ENCODE measurements at places on chromosomes 12 and 14.
A peak's percentile ranks its signal among the peaks of the same experiment; 100 is the strongest.

DNA sequence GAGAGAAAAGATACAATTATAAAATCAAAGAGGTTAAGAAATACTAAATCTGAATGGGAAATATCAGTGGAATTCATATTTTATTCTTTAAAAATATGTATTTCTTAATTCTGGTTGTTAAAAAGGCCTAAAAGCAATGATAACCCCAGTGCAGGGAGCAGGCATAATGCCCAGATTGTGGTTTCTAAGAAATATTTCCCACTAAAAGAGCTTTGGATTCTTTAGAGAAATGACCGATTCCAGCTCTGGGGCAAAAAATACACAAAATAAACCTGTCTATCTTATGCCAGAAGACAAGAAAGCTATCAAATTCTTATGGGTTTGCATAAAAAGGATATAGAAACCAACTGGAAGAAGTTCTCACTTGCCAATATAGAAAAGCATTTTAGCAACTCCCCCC, 71.6 kb downstream of the PDE6H start:
- DNase-seq = no peak

- DNase-seq = no peak
Measured at GRCh38 chr12:129675947-129676346, 227.9 kb downstream of the TMEM132D start.

DNA sequence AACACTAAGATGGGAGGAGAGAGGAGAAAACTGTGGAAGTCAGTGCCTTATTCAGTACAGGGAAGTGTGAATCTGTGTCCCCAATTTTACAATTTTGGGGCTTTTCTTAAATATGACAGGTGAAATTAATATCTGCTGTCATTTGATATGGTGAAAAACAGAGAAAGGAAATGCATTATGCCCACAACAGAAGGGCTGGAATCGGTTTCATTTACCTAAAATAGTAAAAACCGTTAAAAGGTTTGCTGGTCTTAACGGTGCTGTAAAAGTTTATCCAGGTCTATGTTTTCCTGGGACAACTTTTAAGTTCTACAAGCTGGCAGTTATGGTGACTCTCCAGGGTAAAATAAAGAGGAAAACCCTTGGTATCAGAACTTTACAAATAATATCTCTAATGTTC, 310.8 kb downstream of the FUT8 start:
- DNase-seq = no peak

DNA sequence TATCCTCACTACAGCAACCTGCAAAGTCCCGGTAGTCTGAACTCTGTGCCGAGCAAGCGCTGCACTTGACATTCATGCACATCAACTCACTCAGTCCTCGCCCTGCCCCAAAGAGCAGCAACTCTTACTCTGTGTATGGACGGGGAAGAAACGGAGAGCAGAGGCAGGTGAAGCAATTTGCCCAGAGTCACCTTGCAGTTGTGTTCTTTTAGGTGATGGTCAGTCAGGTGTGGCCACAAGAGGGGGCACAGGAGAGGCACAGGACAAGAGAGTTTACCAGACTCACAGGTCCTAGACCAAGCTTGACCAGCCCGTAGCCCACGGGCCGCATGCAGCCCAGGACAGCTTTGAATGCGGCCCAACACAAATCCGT, 39.1 kb downstream of the TSPAN11 start:
- no peak for DNase-seq

DNA sequence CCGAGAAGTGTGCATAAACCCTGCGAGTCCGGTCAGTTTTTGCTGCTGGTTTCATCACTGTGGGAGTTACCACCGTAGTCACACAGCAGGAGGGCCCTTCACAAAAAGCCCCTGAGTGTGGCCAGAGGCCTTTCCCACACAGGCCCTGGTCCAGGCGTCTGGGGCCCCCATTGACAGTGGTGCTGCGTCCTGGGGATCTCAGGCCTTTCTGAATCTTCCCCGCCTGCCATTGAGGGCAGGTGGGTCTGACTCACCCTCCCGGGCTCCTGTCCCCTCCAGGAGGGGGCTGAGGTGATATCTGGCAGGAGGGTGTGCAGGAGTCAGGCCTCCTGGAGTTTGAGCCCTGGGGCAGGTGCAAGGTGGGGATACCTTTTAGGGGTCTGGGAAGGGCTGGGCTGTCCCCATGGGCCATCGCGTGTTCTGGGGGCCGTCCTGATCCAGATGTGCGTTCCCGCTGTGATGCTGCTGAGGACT, 358.5 kb downstream of the TMEM121 start:
- DNase-seq = no peak

DNA sequence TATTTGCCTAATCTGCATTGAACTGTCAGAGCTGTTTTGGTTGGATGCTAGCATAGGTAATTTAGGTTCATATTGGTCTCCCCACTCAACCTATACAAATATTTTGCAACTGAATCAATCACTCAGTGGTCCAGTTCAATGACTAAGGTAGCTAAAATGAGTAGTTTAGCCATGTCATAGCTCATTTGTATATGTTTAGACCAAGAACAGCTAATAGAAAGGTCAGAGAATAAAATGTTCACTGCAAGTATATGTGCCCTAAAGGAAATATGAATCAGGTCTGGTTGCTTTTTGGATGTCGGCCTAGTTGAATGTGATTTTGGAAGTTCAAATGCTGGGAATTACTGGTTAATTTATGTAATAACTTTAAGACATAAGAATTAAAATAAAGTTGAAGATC, 883.9 kb downstream of the LRFN5 start:
- no peak for DNase-seq

GRCh38 chr12:100141998-100142850, 450 bp downstream of the BLTP3B start:
- peak; percentile 50 for DNase-seq

DNA sequence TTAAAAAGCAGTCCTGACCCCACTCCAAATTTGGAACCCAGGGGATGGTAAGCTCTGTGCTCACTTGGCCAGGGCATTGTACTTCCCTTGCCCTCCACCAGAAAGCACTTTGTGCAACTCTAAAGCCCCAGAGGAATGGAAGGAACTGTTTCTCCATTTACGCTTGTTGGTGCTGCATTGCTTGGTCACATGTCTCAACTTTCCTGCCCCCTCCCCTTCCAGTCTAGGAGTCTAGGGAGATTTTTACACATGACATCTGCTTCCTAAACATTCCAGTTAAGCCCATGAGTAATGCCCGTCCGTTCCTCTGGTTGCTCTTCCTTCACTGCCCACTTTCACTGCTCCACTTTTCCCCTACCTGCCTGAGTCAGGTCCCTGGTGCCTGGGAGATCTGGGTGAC, 92.6 kb upstream of the MAP1LC3B2 start:
- DNase-seq = no peak

DNA sequence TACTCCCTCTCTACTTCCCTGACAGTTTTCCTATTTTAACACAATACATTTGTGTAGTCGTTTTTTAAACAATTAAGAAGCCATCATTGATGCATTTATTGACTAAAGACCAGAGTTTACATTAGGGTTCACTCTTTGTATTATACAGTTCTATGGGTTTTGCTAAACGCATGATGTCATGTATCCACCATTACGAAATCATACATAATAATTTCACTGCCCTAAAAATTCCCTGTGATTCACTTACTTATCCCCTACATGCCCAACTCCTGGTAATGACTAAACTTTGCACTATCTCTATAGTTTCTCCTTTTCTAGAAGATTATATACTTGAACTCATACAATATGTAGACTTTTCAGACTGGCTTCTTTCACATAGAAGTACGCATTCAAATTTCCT, 1016.5 kb upstream of the FOXG1 start:
- no peak for DNase-seq

DNA sequence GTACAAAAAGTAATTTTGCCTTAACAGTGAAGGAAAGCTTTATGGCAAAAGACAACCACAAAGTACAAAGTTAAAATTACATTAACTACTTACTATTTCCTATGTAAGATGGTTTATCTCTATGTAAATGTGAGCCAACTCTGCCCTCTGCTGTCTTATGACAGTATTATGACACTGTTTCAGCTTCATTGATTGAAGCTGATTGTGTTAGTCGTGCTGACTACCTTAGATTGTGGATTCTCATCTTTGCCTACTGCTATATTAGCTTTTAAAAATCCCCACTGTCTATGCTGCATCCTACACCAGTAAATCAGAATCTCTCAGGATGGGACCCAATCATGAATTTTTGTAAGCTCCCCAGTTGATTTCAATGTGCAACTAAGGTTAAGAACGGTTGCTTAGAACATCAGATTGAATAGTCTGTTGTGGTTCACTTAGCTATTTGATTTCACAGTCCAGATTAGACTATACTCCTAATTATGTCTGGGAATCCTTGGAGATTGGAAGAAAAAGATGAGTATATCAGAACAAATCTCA, 12.2 kb upstream of the SPTB start:
- DNase-seq = peak; percentile 59

GRCh38 chr12:98745578-98746391, 100.7 kb downstream of the APAF1 start:
- no peak for DNase-seq

GRCh38 chr12:7122811-7123769, 5.6 kb downstream of the RBP5 start:
- DNase-seq = no peak

- DNase-seq = no peak
Measured at GRCh38 chr12:120229487-120230325, 28.8 kb upstream of the RPLP0 start.

GRCh38 chr12:130748786-130749185, 32.7 kb upstream of the RIMBP2 start:
- no peak for DNase-seq

DNA sequence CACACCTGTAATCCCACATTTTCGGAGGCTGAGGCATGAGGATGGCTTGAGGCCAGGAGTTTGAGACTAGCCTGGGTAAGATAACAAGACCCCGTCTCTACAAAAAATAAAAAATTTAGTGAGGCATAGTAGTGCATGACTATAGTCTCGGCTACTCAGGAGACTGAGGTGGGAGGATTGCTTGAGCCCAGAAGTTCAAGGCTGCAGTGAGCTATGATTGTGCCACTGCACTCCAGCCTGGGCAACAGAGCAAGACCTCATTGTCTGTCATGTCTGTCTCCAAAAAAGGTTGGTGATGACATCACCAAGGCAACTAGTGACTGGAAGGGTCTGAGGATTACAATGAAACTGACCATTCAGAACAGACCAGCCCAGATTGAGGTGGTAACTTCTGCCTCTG, 83.5 kb upstream of the COCH start:
- DNase-seq = no peak

- no peak for DNase-seq
Measured at GRCh38 chr12:66848967-66849366, 170.1 kb upstream of the GRIP1 start.

GRCh38 chr12:55723516-55724225, 3.5 kb downstream of the RDH5 start:
- no peak for DNase-seq

- no peak for DNase-seq
Measured at GRCh38 chr14:60233251-60233650, 15.8 kb upstream of the PPM1A start.

DNA sequence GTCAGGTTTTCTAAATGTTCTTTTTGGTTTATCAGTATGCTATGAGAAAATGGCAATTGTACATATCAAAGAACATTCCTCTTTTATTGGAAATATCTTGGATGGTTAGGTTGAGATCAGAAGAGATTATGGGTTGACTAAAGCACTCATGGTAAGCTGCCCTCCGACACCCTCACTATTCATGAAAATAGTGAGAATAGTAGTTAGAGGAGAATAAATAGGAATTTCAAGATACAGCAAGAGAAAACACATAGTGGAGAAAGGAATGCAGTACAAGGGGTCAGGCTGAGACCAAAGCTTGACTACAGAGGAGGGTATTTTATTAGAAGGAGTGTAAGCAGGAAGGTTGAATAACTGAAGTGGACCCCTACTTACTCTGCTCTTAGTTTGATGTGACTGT, 112.5 kb downstream of the PTPRQ start:
- no peak for DNase-seq

DNA sequence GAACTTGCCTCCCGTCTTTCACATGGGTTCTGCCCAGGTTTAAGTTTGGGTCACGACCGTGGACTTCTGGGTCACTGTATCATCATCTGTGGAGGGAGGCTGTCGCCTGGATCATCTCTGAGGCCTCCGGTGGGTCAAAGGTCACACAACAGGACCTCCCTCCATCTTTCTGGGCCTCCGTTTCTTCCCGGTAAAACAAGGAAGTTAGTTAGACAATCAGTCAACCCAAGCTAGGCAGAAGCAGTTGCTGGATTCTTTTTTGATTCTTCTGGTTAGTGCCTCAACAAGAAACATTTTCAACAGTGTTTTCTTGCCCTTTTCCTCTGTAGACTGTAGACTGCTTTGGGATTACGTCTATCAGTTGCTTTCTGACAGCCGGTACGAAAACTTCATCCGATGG, 186.6 kb upstream of the BCL2L14 start:
- no peak for DNase-seq

DNA sequence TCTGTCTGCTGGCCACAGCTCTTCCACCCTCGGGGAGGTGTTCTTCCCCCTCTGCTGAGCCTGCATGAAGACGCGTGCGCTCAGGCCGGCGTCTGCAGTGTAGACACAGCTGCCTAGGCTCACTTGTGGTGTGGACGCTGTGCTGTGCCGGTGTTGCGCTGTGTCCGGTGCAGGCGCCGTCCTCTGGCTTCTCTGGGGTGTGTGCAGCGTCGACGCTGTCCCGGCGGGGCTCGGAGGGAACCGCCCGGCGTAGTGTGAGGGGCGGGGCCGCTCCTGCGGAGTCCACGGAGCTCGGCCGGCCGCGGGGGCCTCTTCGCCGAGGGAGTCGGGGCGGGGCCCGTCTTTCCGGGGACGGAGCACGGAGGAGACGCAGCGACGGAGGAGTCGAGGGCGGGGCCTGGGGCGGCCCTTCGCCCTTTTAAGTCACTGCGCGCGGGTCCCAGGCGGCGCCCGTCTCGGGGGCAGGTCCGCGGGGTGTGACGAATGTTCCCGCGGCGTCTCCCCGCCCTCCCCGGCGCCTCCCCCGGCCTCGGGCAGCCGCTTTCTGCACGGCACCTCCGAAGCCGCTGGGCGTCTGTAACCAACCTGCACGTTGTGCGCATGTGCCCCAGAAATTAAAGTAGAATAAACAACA, 45.2 kb downstream of the NOC4L start:
- DNase-seq = peak; percentile 52

- DNase-seq = peak; percentile 76
Measured at GRCh38 chr12:74537126-74537706, 419 bp upstream of the ATXN7L3B start.

DNA sequence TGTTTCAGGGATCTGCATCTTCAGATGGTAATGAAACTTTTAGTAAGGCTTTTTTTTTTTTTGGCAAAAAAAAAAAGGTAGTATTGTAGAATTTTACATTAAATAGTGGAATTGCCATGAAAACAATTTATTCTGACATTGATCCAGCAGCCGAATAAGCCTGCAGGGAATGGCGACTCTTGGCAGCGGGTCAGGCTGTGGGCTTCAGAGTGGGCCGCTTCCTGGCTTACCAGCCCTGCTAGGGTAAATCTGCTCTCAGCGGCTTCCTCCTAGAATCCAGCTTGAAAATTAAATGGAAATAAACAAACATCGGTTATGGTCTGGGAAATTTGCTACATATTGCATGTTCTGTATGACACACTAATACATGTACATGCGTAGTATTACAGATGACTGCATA, 34.8 kb downstream of the SFSWAP start:
- DNase-seq = no peak

- no peak for DNase-seq
Measured at GRCh38 chr14:91146661-91147060, 32.8 kb downstream of the DGLUCY start.

GRCh38 chr12:7989827-7990491, 42.6 kb upstream of the FOXJ2 start:
- no peak for DNase-seq

All from NCI-H2081 (cell line).